ENCODE measurements at places on chromosomes 13 and 19. TPM values are rescaled to one million over a fixed set of nuclear protein-coding genes. Genes with fewer than 3 reads are reported as not detected.

- peak; percentile 16 for DNase-seq
Measured at GRCh38 chr13:73602295-73602694, 531.9 kb downstream of the KLF12 start.

DNA sequence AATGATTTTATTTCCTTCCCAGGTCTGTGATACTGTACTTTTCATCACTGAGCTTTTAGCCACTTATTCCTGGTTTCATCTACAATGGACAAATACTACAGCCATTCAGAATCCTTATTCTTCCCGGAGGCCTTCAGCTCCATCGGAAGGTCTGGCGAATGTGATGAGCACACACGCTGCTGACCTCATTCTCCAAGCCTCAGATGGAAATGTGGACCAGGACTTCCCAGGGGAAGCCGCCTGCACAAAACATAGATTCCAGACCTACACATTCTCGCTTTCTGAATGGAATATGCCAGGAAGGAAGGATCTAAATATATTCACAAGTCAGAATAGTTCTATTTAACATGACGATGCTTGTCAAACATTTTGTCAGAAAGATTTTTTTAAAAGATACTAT lies 75.6 kb downstream of the CDADC1 start:
- no peak for DNase-seq

- no peak for DNase-seq
Measured at GRCh38 chr19:15846923-15847322, 31.5 kb upstream of the OR10H1 start.

DNA sequence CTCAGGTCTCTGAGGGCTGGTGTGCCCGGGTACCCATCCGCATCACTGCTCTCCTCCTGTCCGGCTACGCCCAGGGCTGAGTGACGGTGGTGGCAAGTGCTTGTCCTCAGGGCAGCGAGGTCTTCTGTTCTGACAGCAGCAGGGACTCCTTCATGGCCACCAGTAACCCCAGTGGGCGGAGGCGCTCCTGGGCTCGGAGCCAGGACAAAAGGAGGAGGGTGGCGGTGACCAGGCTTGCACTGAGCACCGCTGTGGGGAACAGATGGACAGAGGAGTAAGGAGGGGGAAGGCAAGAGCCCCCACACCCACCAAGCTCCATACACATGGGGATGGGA lies 5.8 kb downstream of the CD320 start:
- DNase-seq, result no peak

GRCh38 chr13:92806215-92806614 lies 420.4 kb upstream of the GPC6 start:
- peak; percentile 43 for DNase-seq

DNA sequence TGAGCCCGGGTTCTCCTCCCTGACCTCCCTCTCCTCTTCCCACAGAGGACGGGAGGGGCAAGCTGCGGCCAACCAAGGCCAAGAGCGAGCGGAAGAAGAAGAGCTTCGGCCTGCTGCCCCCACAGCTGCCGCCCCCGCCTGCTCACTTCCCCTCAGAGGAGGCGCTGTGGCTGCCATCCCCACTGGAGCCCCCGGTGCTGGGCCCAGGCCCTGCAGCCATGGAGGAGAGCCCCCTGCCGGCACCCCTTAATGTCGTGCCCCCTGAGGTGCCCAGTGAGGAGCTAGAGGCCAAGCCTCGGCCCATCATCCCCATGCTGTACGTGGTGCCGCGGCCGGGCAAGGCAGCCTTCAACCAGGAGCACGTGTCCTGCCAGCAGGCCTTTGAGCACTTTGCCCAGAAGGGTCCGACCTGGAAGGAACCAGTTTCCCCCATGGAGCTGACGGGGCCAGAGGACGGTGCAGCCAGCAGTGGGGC lies 162.2 kb downstream of the KDM4B start:
- DNase-seq, result no peak

DNA sequence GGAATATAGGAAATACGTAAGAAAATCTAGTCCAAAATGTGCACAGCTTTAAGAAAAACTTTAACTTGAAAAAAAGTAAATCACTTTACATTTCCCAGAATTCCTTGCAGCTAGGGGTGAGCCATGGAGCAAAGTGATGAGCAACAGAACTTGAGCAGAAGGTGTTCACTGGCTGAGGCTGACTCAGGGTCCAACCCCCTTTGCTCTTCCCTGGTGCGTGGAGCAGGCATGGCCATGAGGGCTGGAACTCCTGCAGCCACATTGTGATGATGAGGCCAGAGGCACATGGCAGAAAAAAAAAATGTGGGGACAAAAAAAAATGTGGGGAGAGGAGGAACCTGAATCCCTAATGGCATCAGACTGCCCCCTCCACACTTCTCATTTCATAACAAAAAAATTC lies 9.9 kb upstream of the PLA2G4C start:
- peak; percentile 8 for DNase-seq

The CEACAM1 gene
- not detected for total RNA-seq

GRCh38 chr13:48562296-48563066 lies 29.6 kb upstream of the RCBTB2 start:
- DNase-seq, result peak; percentile 63

The TRPC4 gene
- 1.1 TPM for total RNA-seq

- DNase-seq, result no peak
Measured at GRCh38 chr13:33849211-33849610, 31.3 kb downstream of the RFC3 start.

The SGCG gene
- 0.46 TPM for total RNA-seq

DNA sequence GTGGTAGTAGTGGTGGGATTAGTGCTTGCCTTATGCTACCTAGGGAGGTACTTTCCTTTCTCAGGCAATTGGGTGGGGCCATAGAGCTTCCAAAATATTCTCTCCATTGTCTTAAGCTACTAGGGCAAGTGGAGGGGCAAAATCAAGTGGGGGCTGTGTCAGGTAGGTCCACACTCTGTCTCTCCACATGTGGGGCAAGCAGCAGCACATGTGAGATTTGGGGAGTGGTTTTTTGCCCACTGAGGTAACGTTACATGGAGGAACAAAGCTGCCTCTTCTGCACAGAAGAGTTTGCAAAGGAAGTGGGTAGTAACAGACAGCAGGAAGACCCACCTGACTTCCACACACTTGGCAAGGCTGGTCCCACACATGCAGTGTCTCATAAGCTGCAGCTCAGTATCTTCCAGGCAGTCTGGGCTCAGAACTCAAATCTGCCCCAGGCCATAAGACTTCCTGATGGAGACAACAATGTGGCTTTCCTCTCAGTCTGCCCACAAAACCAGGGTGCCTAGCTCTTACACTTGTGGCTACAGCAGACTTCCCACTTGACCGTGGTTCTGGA lies 1581.5 kb upstream of the PCDH20 start:
- DNase-seq, result no peak

DNA sequence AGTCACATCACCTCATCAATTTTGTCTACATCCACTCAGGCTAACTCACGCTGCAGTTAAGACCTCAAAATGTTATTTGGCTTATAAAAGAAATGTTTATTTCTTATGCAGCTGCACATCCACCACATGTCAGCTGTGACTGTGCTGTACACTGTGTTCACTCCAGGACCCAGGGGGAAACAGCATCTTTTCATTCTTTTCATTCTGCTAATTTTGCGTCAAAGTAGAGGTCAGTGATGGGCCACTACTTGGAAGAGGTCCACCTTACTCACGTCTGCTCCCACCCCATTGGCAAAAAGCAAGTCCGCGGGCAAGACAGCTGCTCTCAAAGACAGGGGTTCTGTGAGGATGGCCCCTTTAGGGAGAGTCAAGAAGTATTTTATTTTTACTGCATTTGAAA lies 4.5 kb upstream of the DCT start:
- peak; percentile 50 for DNase-seq
